ENCODE measurements at places on chromosomes 4 and X. TPM values are rescaled to one million over a fixed set of nuclear protein-coding genes. Genes with fewer than 3 reads are reported as not detected.

Gene HSFX2
- total RNA-seq, result 1.1 TPM

- no peak for DNase-seq
These were observed 239.1 kb downstream of the EVC2 start for GRCh38 chr4:5469151-5469775.

- peak; percentile 83 for DNase-seq
These were observed 71.7 kb upstream of the BCOR start for GRCh38 chrX:40169193-40170101.

- DNase-seq, result no peak
These were observed 462.2 kb upstream of the CPXCR1 start for GRCh38 chrX:88284844-88285243.
